ENCODE measurements at places on chromosomes 7 and 10. TPM values are rescaled to one million over a fixed set of nuclear protein-coding genes. Genes with fewer than 3 reads are reported as not detected.

Gene PLEKHS1
- total RNA-seq: 0.04 TPM

Gene NUTM2A
- 0.08 TPM for total RNA-seq

Gene ASCC1
- total RNA-seq: 40.7 TPM

Gene HPSE2
- not detected for total RNA-seq

Gene GSTO2
- 1.9 TPM for total RNA-seq

Gene ZNF786
- total RNA-seq: 5.0 TPM

Gene PLAU
- 87.2 TPM for total RNA-seq

Gene SFTPA1
- total RNA-seq: not detected

Gene SEMA3C
- 53.5 TPM for total RNA-seq

Gene RET
- total RNA-seq: 0.50 TPM

Gene GRID1
- total RNA-seq: 0.26 TPM

Gene IKZF1
- total RNA-seq: not detected

Gene ZNF248
- total RNA-seq: 3.6 TPM

Gene ZNF735
- not detected for total RNA-seq

Gene MMD2
- not detected for total RNA-seq

Gene EFCAB10
- total RNA-seq: 2.4 TPM

Gene C10orf95
- 0.25 TPM for total RNA-seq

Gene PON1
- 0.79 TPM for total RNA-seq

Gene RPEL1
- not detected for total RNA-seq

Gene TMEM270
- total RNA-seq: 0.21 TPM

Gene HDAC9
- 0.25 TPM for total RNA-seq

Gene ELN
- total RNA-seq: 0.12 TPM

Gene SPDYE2
- total RNA-seq: not detected

Gene ZNF853
- 2.3 TPM for total RNA-seq

Gene SVIL
- total RNA-seq: 27.5 TPM

Measured in A549 treated with dexamethasone at 1 μM for 4 hours (cell line).